ENCODE measurements at places on chromosomes 1 and 21.

- no peak for DNase-seq
Measured at GRCh38 chr1:194698908-194699318, 1512.5 kb upstream of the B3GALT2 start.

DNA sequence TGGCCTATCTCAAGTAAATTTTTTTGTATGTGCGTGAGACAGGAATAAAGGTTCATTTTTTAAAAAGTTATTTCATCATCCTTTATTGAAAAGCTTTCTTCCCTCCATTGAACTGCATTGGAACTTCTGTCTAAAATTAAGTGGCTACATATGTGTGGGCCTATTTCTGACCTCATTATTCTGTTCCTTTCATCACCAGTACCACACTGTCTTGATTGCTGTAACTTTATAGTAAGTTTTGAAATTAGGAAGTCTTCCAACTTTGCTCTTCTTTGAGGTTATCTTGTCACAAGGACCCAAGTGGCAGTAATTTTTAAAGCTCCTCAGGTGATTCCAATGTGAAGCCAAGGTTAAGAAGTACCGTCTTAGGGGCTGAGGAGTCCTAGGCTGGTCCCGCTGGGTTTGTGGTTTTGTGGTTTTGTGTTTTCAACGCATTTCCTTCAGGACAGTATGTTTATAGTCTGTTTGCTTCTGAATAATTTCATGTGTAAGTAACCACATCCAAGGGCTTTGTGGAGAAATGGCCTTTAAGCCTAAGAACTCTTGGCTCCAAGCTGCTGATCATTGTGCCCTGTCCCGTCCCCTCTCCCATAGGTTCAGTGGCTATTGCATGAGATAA is 12.4 kb upstream of the SCAF4 start:
- DNase-seq: no peak

DNA sequence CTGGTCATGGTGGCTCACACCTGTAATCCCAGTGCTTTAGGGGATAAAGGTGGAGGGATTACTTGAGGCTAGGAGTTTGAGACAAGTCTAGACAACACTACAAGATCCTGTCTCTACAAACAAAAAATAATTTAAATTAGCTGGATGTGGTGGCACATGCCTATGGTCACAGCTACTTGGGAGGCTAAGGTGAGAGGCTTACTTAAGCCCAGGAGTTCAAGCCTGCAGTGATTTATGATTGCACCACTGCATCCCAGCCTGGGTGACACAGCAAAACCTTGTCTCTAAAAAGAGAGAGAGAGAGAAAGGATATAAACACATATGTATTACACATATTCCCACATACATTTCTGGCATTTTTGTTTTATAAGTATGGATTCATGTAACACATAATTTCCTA is 325.2 kb downstream of the DUSP10 start:
- no peak for DNase-seq

- DNase-seq: no peak
Measured at GRCh38 chr1:54596756-54597155, 26.6 kb downstream of the FAM151A start.

- no peak for DNase-seq
Measured at GRCh38 chr1:176243746-176244145, 36.7 kb upstream of the COP1 start.

GRCh38 chr1:5850503-5850902 is 141.7 kb downstream of the NPHP4 start:
- no peak for DNase-seq

GRCh38 chr1:40339420-40340323 is 22.6 kb upstream of the COL9A2 start:
- DNase-seq: no peak

DNA sequence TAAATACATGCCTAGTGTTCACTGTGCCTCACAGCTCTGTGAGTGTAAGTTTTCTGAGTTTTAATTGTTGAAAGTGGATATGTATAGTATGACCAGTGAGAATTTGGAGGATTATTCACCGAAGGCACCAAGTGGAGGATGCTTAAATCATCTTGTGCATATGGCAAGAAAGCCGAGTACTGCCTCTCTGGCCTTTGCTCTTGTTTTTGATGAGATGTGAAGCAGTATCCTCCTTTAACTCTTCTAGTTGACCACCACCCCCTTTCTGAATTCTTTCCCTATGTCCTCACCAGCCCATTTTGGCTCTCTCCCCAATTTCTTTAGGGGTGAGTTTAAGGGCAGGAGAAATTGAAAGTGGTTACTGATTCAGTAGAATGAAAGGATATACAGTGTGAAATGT is 130.4 kb downstream of the SYT2 start:
- no peak for DNase-seq
